Endothelial cell (in vitro differentiated cells): ENCODE measurements at places on chromosomes 13 and 19. TPM values are rescaled to one million over a fixed set of nuclear protein-coding genes. Genes with fewer than 3 reads are reported as not detected.

The ZNF506 gene
- total RNA-seq, result 19.9 TPM

GRCh38 chr19:3047496-3048189, 14.7 kb downstream of the TLE5 start:
- H3K27me3 ChIP-seq, result peaks cover 10% of the 10 kb centered on the region
- H3K36me3 ChIP-seq, result peaks cover under 1% of the 10 kb centered on the region
- H3K4me3 ChIP-seq, result peak overlapping the region; percentile 89
- DNase-seq, result peak; percentile 47
- peaks cover 4% of the 10 kb centered on the region for H3K4me1 ChIP-seq

The LILRA2 gene
- total RNA-seq, result not detected

The MBNL2 gene
- total RNA-seq, result 137 TPM

The PRR22 gene
- total RNA-seq, result 2.2 TPM
